ENCODE measurements at places on chromosomes 2 and 18.

- no peak for DNase-seq
Measured at GRCh38 chr2:95313296-95314131, 16.4 kb downstream of the KCNIP3 start.

GRCh38 chr2:62208074-62208757 is 12.3 kb downstream of the B3GNT2 start:
- DNase-seq = no peak

- peak; percentile 2 for DNase-seq
Measured at GRCh38 chr2:175366815-175367214, 185.3 kb upstream of the ATP5MC3 start.

GRCh38 chr18:49647496-49648168 is 85.8 kb downstream of the LIPG start:
- DNase-seq = no peak

- DNase-seq = no peak
Measured at GRCh38 chr2:189391201-189391600, 50.1 kb upstream of the WDR75 start.
